ENCODE measurements at places on chromosomes 16 and 17.
A peak's percentile ranks its signal among the peaks of the same experiment; 100 is the strongest.

- no peak for DNase-seq
Measured at GRCh38 chr17:75486951-75487350, 28.4 kb downstream of the CASKIN2 start.

GRCh38 chr16:63361032-63361624, 1324.9 kb upstream of the CDH8 start:
- DNase-seq, result no peak

GRCh38 chr17:12738624-12739023, 50.7 kb upstream of the ARHGAP44 start:
- DNase-seq, result no peak

GRCh38 chr16:84190731-84191388, at the start of gene ADAD2:
Gene ADAD2, plus strand, starts transcription at chr16:84191157. Its CDS starts 74 bp downstream, at chr16:84191231.
- no peak for DNase-seq

DNA sequence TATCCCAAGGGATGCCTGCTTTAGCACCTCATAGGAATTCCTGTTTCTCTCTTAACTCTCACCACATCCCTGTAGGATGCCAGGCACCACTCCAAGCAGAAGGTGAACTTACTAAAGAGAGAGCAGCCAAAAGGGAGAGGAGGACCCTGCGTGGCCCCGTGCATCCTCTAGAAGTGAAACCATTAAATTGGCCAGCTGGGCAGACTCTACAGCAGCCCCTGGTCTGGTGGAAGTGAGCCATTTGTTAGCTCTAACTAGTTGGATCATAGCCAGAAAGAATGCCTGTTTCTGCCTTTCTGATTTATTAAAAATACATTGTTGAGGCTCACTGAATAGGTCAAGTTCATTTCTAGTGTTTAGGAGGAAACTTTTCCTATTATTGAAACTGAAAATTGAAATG, 22.3 kb downstream of the TMEM11 start:
- DNase-seq, result no peak

DNA sequence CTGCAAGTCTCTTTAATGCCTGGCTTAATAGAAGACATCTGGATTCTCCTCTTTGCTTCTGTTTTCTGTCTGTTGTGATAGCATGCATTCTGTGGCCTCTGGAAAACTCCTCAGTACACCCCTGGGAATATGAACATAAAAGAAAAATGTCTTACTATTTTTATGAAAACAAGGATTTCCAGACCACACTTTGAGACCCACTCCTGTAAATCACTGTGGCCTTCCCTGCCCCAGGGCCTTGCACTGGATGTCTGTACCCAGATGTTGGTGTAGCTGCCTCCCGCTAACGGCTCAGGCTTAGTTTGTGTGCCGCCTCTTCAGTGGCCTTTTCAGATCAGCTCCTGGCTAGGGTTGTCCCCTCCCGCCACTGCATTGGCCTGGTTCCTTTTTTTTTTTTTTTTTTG, 126.6 kb downstream of the SOCS1 start:
- no peak for DNase-seq

GRCh38 chr17:6454495-6455320, 10.5 kb downstream of the PIMREG start:
- DNase-seq, result no peak

DNA sequence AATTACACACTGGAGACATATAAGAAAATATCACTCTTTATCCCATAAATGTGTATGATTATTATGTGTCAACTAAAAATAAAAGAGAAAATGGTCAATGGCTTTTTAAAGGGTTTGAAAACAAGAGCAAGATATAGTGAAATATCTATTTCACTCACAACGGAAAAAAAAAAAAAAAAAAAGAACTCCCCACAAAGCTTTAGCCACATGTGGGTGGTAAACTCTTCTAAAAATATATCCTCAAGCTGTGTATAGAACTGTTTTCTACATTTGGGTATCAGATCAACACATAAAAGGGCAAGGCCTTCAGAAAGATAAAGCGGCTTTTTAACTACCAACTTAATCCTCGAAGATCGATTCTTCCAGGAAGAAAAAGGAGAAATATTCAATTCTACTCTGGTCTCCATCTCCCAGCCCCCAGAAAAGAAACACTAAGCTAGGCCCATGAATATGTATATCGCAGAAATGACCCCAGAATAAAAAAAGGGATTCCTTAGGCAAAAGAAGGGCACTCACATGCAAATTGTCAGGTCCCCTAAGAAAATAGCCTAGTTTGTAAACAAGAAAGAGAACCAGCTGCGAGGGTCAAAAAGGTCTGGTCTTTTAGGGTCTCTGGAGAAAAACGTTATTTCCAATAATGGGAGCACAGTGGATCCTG, 4.4 kb downstream of the LITAF start:
- no peak for DNase-seq

DNA sequence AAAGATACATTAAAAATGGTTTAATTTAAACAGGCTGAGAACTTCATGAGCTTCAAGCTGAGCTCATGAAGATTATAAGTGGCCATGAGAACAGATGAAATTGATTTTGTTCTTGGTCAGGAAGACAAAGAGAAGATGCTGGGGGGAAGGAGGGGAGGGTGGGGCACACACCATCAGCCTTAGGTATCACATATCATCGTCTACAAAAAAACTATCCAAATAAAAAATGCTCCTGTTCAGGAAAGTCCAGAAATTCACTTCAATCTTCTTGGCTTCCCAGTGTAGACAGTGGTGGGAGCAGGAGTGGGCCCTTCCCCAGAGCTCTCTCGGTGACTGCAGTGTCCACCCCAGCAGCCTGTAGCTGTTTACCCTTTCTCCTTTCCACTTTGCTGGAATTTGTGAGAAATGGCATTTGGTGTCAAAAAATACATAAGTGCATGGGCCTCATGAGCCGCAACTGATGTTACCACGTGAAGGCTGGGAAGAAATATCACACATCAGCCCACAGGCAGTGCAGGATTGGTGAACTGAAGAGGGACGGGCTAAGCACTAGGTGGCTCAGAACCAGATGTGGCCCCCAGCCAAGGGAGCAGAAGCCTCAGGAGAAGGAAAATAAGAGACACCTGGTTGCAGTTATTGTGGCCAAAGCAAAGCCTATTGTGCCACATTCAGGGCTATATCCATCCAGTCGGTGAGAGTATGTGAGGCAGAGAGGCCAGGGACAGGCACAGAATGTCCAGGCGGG, 6.1 kb downstream of the KRT37 start:
- no peak for DNase-seq

DNA sequence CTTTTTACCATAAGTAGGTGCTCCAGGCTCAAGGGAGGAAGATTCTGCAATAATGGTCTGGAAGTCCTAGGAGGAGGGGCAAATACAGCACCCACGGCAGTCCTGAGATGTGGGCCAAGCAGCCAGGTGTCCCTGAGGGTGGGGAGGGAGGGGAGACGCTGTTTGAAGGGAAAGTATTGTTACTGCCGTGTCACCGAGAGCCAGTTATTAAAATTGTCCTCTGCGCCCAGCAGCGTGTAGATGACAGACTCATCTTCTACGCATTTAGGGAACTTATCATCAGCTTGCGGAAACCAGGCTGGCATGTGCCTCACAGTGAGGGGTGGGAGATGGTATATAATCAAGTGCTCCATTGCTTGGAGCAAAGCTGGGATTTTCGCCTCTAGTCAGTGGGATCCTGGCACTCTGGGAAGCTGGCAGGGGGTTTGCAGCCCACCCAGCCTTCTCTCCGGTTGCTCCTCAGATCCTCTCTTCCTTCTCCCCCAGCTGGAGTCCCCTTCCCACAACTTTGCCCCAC, 104.6 kb downstream of the OR1D5 start:
- DNase-seq, result no peak

DNA sequence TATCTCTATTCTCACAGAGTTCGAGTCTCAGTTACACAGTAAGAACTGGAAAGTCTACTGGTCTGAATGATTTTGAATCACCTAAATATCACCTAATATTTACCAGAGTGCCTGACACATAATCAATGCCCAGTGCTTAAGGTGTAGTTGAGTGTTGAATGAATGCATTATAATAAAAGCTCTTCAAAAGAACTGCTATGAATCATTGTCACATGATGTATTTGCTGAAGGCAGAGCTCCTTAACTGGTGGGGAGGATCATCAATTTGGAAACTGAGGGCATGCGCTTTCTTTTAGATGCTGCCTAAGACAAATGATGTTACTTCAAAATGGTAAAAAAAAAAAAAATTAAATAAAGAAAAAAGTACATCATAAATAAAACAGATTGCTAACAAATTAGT, 359.4 kb upstream of the KIF2B start:
- no peak for DNase-seq

DNA sequence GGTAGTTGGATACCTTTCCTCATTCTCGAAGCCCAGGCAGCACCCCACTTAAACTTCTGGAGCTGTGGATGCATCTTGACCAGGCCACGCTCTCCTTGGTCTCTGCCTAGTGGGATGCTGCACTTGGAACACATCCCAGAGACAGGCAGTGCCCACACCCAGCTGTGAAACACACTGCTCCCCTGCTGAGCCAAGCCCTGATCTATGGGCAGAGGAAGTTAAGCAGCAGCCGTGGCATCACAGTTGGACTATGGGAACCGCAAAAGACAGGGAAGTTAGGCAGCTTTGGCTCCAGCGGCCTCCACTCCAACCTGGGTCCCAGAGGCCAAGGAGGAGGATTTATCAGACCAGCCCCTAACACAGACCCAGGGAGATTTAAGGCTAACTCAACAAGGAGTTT, 284.8 kb upstream of the CCL2 start:
- no peak for DNase-seq

GRCh38 chr17:7922845-7923628, 6.6 kb downstream of the KCNAB3 start:
- peak; percentile 38 for DNase-seq

- DNase-seq, result peak; percentile 52
Measured at GRCh38 chr17:79033741-79034501, 10.0 kb downstream of the C1QTNF1 start.

DNA sequence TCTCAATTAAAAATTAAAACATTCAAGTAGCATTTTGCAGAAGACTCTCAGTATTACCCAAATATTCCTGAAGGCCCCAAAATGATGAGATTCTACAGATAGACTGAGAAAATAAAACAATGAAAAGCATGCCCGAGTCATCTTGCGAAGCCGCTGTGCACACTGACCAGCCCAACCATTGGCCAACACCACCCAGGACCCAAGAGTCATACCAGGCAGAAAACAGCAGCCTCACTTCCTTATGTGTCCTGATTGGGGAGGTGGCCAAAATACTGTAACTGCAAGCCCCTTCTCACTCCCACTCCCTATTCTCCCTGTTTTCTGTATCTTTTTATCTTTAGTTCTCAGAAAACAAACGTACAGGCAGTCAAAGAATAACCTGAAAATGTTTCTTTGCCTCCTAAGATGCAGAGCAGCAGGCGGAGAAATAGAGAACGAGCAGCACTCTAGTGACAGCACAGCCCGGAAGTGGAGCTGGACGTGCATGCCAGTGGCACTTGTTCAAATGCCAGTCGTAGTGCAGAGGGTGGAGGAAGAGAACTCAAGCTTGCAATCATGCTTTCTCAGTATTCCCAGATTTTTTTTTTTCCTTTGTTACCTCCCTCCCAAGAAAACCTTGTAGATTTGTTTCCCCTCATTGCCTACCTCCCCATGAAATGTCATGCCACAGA, 182.3 kb upstream of the SOX9 start:
- DNase-seq, result no peak

DNA sequence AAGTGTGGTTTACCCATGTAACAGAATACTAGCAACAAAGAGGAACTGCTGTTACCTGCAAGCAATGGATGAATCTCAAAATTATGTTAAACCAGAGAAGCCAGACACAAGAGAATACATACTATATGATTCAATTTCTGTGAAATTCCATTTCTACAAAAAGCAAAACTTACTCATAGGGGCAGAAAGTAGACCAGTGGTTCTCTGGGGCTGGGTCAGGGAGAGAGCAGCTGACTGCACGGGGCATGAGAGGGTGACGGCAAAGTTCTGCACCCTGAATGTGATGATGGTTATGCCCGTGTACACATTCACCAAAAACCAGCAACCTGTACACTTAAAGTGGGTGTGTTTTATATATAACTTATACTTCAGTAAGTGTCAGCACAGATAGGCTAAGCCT, 3.1 kb downstream of the ZNF843 start:
- DNase-seq, result no peak

DNA sequence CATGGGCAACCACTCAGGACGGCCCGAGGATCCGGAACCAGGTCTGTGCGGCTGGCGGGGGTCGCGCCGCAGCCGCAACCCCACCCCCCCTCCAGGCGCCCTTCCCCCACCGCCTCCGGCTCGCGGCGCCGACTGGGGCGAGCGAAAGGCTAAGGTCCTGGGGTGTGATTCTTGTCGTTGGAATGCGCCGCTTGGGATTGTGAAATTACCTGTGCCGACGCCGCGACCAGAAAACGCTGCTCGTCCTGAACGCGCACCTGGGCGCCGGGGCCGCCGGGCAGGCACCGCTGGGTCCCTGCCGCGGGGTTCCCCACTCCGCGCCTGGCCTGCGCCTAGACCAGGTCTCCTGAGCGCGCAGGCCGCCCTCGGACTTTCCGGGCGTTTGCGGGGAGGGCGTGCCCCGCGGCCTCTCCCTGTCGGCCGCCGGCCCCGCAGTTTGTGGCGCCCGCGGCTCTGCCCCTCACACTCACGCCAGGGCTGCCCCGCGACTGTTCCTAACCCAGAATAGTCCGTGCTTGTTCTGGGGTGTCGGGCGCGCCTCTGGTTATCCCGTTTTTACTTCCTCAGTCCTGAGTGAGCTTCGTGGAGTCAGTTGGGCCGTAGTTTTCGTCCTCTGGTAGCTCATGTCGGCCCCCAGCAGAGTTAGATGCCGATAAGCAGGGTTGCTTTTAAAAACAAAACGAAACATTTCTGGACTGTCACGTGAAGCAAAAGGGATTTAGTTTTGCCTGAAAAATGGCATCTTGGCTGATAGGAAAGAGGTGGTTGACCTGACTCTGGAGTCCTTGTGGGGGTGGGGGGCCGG, 147.2 kb downstream of the SPECC1 start:
- DNase-seq, result no peak

GRCh38 chr17:64491034-64491860, 5.6 kb downstream of the POLG2 start:
- DNase-seq, result no peak

DNA sequence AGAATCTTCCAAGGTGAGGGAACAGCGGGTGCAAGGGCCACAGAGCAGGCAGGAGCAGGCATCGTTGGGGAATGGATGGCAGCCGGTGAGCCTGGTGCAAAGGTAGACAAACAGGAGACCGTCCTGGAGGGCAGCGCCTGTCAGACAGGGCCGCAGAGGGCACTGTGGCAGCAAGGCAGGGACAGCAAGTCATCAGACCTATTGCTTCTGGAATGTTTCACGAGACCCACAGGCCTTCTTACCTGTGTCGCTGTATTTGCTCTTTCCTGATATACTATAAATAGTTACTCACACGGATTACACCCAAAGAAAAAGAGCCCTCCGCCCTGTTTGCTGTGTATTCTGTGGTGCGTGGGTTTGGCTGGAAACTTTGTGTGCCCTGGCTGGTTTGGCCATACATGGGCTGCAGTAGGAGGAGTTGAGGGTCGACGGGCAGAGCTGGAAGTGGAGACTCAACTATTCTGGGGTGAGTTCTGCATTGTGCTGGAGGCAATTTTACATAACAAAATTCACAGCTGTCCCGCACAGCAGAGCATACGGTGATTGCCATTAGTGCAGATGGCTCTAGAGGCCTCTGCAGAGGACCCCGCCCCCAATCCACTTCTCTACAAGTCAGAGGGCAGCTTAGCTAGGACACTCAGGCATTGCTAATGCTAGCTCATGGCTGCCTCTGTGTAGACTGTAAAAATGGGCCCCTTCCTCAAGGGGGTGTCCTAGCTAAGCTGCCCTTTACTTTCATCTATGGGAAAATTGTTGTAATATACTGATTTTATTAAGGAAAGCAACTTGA, 18.6 kb upstream of the POLR3E start:
- DNase-seq, result no peak

GRCh38 chr16:24146518-24146917, 109.6 kb upstream of the CACNG3 start:
- DNase-seq, result no peak

Data from C1 segment of cervical spinal cord (tissue), 14 donors.